Fibroblast of skin of left biceps (primary cell): ENCODE measurements at places on chromosomes 1 and 21.

DNA sequence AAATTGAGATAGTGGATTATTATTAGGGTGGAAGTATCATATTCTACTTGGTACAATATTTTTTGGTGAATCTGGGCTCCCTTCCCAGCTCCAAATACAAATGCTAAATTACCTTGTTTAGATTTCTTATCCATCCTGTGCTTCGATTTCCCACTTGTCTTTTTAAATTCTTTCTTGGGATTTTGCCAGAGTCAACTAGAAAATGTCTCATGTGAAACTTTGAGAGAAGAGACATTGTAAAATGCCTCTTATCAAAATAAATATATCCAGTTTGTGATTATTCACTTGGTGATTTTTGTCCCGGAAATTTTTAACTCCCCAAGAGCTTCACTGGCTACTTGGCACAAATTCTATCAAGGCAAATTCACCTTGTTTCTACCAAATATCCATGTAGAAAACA lies 202.0 kb downstream of the FMN2 start:
- DNase-seq = no peak

DNA sequence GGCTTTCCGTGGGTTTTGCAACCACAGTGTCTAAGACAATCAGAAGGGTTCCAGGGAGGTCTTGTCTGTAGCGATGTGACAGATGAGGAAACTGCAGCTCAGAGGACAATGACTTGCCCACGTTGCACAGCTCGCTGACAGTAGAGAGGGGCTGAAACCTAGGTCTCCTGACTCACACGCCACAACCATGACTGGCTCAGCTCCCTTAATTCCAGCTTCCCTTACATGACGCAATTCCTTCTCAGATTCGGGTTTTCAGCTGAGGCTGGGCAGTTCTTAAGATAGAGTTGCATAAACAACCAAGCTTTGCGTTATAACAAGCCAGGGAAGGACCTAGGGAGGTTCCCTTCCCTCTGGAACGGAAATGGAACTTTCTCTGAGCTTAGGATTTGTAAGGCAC lies 36.3 kb downstream of the DHCR24 start:
- DNase-seq = peak; percentile 68

- no peak for DNase-seq
Measured at GRCh38 chr1:83961571-83962295, 37.2 kb downstream of the TTLL7 start.

GRCh38 chr1:87077959-87078639 lies 163.7 kb downstream of the HS2ST1 start:
- no peak for DNase-seq

- no peak for DNase-seq
Measured at GRCh38 chr1:32201011-32201855, 838 bp downstream of the CCDC28B start.

DNA sequence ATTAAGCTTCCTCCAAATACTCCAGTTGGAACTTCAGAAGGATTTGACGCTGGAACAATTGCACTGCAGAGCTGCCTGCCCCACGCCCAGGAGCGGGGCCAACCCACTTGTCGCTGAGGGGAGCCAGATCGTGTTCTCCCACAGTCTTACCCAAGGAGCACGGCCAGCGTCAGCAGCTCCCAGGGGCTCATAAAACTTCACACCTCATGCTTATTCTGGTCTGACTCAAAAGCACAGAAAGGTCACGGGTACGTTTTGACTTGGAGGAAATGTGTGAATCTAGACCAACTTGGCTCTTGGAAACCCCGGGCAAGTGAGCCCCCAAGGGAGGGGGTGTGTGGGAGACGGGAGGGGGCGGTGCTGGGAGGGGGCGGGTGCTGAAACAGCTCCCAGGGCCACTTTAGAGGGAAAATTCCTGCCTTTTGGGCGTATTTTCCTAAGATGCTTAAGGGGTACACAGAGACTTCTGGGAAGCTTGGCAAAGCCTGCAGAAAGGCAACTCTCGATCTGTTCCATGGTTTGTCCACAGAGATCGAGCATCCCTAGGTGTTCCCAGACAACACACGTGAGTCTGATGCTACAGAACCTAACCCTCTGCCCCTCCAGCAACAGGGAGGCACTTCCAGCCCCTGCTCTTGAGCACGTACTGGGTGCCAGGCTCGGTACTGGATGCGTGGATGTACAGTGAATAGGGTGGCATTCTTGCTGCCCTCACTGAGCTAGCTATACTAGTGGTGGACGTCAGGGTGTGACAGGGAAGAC lies 98.9 kb downstream of the DHRS3 start:
- DNase-seq = no peak

DNA sequence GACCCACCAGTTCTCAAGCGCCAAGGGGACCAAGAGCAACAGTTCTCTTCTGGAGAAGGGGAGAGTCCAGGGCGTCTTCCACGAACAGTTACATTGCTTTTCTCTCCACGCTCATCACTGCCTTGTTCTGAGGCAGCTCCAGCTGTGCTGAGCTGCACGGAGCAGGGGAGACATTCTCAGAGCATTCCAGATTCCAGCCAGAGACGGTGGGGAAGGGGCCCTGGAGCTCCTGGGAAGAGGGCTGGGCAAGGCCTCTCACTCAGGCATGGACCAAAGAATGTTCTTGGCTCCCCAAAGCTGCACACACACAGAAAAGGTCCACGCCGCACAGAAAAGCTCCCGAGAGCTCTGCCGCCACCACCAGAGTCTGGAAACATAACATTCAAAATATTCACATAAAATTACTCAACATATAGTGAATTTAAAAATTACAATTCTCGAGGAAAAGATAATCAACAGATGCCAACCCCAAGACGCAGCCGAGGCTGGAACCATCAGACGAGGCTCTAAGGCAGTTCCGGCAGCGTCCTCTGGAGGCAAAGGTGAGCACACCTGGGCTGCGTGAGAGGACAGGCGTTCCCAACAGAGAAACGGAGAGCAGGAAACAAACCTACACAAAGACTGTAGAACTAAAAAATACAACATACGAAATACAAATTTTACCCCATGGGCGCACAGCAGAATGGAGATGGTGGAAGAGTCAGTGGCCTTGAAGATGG lies 40.5 kb downstream of the UBE2G2 start:
- DNase-seq = no peak
